Tibial nerve (tissue), 4 donors: ENCODE measurements at places on chromosomes 12 and 14. TPM values are rescaled to one million over a fixed set of nuclear protein-coding genes. Genes with fewer than 3 reads are reported as not detected.

The FRMD6 gene
- 41.7 TPM for total RNA-seq

DNA sequence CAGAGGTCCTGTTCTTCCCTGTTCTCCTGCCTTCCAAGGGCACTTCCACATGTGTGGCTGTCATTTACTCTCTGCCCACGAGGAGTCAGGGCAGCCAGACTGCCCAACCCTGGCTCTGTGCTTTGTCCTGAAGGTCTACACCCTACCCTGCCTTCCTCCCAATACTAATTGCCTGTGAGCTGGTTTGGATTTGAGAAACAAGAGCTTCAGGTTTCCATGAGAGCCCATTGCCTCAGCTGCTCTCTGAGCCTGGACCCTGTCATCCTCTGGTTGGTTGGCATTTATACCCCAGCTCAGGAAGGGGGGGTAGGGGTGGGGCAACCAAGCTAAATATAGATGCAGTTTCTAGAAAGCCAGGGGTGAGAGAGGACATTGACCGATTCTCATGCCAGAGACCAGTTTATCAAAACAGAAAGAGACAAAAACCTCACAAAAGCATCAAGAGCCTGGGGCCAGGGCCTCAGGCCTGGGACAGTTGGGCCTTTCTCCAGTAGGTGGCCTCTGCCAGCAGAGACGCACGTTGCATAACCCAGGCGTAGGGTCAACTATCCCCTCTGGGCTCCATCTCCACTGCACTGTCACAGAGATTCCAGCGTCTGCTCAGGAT is 34.5 kb downstream of the VDR start:
- peak; percentile 60 for DNase-seq
- no peak overlapping the region for H3K4me3 ChIP-seq
- H3K27me3 ChIP-seq = no peaks in the 10 kb centered on the region
- no peaks in the 10 kb centered on the region for H3K36me3 ChIP-seq
- H3K4me1 ChIP-seq = peaks cover 7% of the 10 kb centered on the region

The IFI27L2 gene
- 114 TPM for total RNA-seq

DNA sequence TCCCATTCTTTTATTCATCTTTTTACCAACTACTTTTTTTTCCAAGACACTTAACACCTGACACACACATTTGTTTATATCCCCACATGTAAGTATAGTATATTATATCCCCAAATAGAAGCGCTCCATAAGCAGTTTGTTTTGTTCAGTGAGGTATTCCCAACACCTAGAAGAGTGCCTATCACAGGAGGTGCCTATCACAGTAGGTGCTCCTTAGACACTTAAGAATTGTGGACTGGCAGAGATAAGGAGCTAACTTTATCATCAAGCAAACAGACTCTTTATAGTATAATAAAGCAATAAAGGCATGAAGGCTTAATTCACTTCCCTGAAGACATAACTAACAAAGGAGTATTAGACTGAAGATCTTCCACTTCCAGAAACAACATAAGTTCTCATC is 29.1 kb downstream of the OSBPL8 start:
- DNase-seq = no peak
- H3K36me3 ChIP-seq = no peaks in the 10 kb centered on the region
- H3K27me3 ChIP-seq = no peaks in the 10 kb centered on the region
- no peak overlapping the region for H3K4me3 ChIP-seq
- H3K27ac ChIP-seq = no peak overlapping the region

GRCh38 chr12:5590316-5590715 is 158.4 kb downstream of the NTF3 start:
- no peaks in the 10 kb centered on the region for H3K36me3 ChIP-seq
- H3K4me3 ChIP-seq = no peak overlapping the region
- no peak overlapping the region for H3K27ac ChIP-seq

DNA sequence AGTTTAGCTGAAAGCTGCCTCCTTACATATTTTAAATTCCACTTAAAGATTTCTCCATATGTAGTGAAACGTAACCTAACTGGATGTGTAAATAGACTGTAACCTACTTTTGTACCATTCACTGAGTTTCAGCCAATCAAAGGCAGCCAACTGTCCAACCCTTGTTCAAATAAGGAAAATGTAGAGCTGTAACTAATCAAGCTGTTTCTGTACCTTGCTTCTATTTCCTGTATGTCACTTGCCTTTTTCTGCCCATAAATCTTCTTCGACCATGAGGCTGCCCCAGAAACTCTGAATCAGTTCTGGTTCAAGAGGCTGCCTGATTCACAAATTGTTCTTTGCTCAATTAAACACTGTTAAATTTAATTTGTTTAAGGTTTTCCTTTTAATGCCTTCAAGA is 6.3 kb downstream of the SLC7A8 start:
- no peak for DNase-seq
- peaks cover 4% of the 10 kb centered on the region for H3K4me1 ChIP-seq
- no peak overlapping the region for H3K4me3 ChIP-seq
- H3K27me3 ChIP-seq = peaks cover 26% of the 10 kb centered on the region
- no peak overlapping the region for H3K27ac ChIP-seq

GRCh38 chr14:34796902-34797301 is 78.3 kb downstream of the BAZ1A start:
- no peaks in the 10 kb centered on the region for H3K36me3 ChIP-seq
- DNase-seq = no peak
- no peaks in the 10 kb centered on the region for H3K27me3 ChIP-seq
- no peak overlapping the region for H3K4me3 ChIP-seq

The KDM2B gene
- 26.1 TPM for total RNA-seq

DNA sequence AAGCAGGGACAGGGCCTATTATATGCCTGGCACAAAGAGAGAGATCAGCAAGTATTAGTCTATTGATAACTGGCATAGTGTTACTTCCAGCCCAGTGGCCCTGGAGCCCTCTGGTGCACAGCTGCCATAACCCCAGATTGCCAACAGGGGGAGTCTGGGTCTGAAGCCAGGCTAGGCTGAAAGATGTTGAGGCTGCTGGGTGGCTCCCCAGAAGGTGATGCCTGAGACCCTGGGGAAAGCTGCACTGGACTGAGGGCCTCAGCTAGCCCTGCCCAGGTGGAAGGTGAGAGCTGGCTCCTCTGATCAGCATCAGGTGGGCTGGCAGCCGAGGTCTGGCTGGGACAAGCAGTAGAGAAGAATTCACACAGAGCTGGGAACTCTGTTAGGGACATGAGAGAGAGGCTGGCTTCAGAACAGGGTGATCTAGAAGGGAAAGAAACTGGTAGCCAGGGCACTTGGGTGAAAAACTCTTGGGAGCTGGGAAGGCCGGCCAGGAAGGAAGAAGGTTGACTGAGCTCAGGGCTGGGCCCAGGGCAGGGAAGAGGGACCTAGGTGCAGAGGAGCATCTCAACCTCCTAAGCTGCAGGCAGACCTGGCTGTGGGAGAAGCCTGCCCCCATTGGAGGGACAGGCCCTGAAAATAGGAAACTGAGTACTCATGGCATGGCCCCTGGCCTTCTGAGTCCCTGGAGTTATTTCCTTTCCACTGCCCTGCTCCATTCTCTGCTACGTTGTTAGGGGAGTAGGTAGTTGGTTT is 3.9 kb downstream of the GZMH start:
- no peak overlapping the region for H3K4me3 ChIP-seq
- H3K36me3 ChIP-seq = no peaks in the 10 kb centered on the region
- no peaks in the 10 kb centered on the region for H3K4me1 ChIP-seq

The NGB gene
- total RNA-seq = not detected

DNA sequence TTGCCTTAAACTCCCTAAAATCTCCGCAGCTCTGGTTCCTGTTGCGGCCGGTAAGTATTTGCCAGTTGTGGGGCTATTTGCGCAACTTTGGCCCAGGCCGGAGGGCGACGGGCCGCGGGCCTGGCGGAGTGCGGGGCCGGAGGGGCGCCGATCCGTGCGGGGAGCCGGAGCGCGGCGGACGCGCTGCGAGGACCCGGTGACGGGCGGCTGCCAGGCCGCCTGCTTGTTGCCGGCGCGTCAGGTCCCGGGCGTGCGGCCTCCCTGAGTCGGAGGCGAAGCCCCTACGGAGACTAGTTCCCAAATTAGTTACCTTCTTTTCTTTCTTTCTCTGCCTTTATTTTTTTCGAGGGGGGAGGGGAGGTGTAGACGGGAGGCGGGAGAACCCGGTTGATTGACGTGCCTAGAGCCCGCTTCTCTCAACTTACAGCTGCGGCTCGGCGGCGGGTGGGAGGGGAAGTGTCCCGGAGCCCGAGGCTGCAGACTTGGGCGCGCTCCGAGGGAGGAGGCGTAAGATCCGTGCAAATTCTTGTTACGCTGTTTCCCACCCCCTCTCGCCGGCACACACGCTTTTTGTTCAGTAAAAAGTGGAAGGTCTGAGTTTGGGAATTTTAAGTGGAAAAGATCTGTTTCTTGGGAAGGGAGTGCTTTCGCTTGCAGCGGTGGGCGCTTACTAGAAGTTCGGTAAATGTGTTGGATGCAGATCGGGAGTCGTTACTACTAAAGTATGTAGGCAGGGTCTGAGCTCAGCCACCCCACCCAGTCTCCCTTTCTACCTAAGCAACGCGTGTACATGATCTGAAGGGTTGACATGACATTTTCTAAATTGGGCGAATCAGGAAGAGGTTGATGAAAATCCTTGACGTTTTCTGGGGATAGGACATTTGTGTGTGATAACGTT is 576 bp downstream of the ZBTB1 start:
- DNase-seq = peak; percentile 84
- H3K27me3 ChIP-seq = no peaks in the 10 kb centered on the region
- H3K4me3 ChIP-seq = peak overlapping the region; percentile 93
- peak overlapping the region; percentile 96 for H3K27ac ChIP-seq
- H3K36me3 ChIP-seq = no peaks in the 10 kb centered on the region

The ACRBP gene
- total RNA-seq = 0.30 TPM

DNA sequence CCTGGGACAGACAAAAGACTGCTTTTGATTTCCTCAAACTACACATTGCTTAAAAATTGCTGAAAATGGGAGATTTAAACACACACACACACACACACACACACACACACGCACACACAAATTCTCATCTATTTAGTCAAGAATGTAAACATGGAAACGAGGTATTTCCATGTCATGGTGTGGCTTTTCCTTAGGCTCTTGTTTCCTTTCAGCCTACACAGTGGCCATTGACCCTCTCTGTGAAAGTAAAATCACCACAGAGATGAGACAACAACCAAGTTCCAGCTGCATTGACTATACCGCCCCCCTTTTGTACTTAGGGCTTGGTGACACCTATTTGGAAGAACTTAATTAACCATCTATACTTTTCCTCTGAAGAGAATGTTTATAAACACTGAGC is 41.9 kb downstream of the TTC8 start:
- no peak overlapping the region for H3K27ac ChIP-seq
- no peaks in the 10 kb centered on the region for H3K36me3 ChIP-seq
- no peak overlapping the region for H3K4me3 ChIP-seq
- no peaks in the 10 kb centered on the region for H3K4me1 ChIP-seq
- no peaks in the 10 kb centered on the region for H3K27me3 ChIP-seq

GRCh38 chr12:15201056-15201455 is 20.2 kb downstream of the RERG start:
- H3K36me3 ChIP-seq = no peaks in the 10 kb centered on the region
- H3K27ac ChIP-seq = no peak overlapping the region
- no peak for DNase-seq
- H3K27me3 ChIP-seq = no peaks in the 10 kb centered on the region

DNA sequence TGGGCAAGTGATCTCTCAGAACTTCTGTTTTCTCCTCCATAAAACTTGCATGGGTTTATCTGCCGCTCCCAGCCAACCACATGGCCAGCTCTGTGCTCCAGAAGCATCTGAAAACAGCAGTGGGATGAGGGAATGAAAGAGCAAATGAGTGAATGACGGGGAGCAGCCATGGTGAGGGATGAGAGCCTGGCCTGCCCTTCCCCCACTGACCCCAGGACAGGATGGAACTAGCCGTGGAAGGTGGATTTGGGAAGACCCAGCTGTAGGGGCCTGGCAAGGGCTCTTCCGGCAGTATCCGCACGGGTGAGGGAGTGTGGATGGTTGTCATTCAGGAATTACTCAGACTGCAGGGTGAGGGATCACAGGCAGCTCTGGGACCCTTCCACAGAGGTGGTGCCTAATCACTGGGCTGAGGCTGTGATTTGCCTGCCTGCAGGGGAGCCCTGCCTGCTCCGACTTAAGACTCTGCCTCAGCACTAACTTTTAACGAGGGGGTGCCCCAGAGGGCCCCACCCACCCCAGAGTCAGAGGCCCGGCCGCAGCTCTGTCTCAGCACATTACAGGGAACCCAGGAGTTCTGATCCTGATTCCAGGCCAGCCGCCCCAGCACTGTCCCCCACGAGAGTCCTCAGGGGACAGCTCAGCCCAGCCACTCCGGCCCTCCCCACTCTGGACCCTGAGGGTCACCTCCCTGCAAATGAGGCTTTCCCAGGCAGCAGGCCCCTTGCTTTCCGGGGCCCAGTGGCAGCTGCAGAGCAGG is 136.8 kb upstream of the C14orf180 start:
- H3K4me3 ChIP-seq = no peak overlapping the region
- no peaks in the 10 kb centered on the region for H3K36me3 ChIP-seq
- no peak overlapping the region for H3K27ac ChIP-seq
- DNase-seq = no peak

- H3K27me3 ChIP-seq = no peaks in the 10 kb centered on the region
- H3K4me3 ChIP-seq = no peak overlapping the region
- no peak for DNase-seq
- H3K27ac ChIP-seq = peak overlapping the region; percentile 53
- no peaks in the 10 kb centered on the region for H3K36me3 ChIP-seq
Observed at GRCh38 chr12:98419795-98420404, 95.5 kb upstream of the TMPO start.

GRCh38 chr14:76810953-76811400 is 1.7 kb downstream of the ANGEL1 start:
- peak overlapping the region; percentile 84 for H3K4me3 ChIP-seq
- H3K27ac ChIP-seq = peak overlapping the region; percentile 95
- DNase-seq = no peak
- no peaks in the 10 kb centered on the region for H3K36me3 ChIP-seq
- peaks cover 3% of the 10 kb centered on the region for H3K4me1 ChIP-seq

The CCDC196 gene
- not detected for total RNA-seq

DNA sequence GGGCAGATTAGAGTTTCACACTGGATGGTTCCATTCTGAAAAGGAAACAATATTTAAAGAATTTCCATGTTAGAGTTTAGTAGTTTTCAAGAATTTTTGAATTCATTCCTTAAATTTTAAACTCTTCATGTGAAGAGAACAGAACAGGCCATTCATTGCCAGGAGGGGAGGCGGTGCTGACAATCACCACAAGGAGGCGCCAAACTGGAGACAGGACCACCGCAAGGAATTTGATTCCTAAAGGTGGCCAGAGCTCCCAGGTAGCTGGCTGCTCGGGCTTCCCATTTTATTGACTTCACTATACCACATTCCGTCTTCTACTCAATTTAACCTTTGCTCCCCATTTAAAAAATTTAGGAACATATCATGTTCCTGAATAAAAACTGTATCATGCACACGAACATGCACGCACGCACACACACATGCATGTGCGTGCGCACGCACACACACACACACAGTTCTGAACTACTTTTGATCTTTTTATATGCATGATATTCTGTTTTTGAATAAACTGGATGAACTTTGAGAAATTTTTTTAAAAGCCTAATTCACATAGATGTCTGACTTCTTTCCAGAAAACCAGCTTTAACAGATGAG is 101.2 kb downstream of the NELL2 start:
- no peaks in the 10 kb centered on the region for H3K36me3 ChIP-seq
- DNase-seq = no peak
- no peaks in the 10 kb centered on the region for H3K27me3 ChIP-seq
- H3K4me1 ChIP-seq = no peaks in the 10 kb centered on the region
- no peak overlapping the region for H3K4me3 ChIP-seq
- no peak overlapping the region for H3K27ac ChIP-seq

The PELI2 gene
- total RNA-seq = 36.3 TPM

GRCh38 chr12:69927164-69927563 is 102.1 kb downstream of the MYRFL start:
- H3K27me3 ChIP-seq = no peaks in the 10 kb centered on the region
- H3K4me3 ChIP-seq = no peak overlapping the region
- no peak for DNase-seq
- H3K27ac ChIP-seq = no peak overlapping the region
- H3K4me1 ChIP-seq = no peaks in the 10 kb centered on the region
- H3K36me3 ChIP-seq = no peaks in the 10 kb centered on the region
